RKO (cell line): ENCODE measurements at places on chromosomes 7 and 10.

DNA sequence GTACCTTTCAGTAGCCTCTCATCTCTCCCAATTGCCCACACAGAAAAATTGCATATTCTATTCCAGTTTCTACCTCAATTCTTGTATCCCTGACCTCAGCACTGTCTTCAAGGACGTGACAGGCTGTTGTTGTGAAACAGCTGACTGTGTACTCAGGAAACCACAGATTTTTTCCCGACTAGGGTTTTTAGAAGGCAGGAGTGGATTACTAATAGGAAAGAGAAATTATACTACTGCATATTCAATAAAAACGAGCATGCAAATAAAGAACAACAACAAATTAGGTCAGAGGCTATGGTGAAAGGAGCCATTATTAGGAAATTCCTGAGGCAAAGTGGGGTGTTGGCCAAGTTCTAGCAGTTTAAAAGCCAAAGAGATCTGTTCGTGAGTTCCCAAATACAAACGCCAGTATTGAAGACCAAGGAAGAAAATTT is 93.4 kb downstream of the DOCK4 start:
- no peak for DNase-seq

DNA sequence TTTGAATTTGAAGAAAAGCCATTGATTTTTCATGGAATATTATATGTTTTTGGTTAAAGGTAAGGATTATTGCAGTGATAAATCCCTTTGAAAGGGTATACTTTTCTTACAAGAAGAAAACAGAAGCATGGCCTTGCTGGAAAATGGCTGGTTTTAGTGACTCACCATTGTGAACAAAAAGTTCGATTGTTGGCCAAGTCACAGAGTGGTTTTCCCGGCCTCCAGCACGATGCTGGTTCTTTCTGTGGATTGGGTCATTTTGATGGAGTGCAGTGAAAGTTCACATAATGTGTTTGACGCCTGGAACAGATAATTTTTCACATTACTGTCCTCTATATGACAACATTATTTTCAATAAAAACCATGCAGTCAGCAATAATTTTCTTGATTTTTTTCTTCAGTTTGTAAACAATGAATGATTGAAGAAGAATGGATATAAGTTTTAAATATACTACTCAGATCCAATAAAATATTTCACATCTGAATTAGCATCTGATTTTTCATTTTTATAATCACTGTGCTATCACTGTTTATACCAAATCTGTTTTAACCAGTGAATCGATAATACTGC is 60.9 kb downstream of the RBM20 start:
- no peak for DNase-seq

- peak; percentile 38 for DNase-seq
These were observed at the start of gene SUN1 for GRCh38 chr7:832167-832967. Gene SUN1, plus strand, starts transcription at chr7:832476. Its CDS starts 49 bp downstream, at chr7:832525.

GRCh38 chr10:124949543-124949942 is 7.6 kb downstream of the ZRANB1 start:
- DNase-seq = no peak

DNA sequence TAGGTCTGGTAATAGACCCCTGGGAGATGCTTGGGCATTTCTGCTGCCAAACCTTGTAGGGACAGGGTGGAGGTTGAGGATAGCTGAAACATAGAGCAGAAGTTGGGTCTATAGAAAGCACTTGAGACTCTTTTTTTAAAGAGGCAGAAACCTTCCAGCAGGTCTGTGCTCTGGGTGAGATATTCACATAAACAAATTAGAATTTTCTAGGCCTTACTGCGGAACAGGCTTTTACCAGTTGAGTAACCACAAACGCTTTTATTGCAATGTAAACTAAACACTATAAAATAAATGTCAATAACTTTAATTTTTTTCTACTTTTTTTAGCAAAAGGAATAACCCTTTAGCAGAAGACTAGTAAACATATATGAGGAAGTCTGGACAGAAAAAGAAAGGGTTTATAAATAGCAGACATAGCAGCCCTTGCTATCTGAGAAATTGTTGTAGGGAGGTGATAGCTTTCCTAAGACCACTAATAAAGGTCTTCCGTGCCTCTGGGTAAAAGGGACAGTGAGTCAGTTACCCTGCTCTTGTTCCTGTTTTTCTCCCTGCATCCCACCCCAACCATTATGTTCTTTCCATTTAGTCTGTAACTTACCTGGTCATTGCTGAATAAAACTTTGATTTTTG is 38.7 kb downstream of the CACNB2 start:
- no peak for DNase-seq

GRCh38 chr10:131560166-131560565 is 248.6 kb upstream of the TCERG1L start:
- DNase-seq = no peak

DNA sequence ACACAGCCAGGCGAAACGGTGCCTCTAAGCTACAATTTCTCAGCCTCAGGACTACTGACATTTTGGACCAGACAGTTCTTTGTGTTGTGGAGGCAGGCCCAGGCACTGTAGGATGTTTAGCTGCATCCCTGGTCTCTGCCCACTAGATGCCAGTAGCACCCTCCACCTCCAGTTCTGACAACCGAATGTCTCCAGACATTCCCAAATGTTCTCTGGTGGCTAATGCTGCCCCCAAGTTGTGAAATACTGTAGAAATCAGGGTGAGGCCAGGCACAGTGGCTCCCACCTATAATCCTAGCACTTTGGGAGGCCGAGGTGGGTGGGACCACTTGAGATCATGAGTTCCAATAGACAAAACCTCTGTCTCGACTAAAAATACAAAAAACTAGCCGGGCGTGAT is 18.2 kb downstream of the HNRNPF start:
- peak; percentile 85 for DNase-seq

DNA sequence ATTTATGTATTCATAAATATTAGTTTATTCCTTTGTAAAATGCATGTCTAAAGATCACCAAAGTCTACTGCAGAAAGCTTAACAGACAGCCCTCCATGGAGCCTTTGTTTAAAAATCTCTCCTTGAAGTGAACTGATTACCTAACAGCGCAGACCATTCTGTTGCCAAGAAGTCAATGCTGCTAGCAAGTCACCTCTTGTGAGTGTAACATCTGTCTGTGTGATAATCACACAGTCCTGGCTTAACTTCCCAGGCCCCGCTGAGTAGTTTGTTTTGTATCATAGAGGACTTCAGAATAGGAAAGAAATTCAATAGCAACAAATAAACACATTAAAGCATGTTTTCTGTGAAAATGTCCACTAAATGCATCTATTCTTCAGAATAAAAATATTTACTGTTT is 435.3 kb upstream of the IGFBP3 start:
- no peak for DNase-seq

DNA sequence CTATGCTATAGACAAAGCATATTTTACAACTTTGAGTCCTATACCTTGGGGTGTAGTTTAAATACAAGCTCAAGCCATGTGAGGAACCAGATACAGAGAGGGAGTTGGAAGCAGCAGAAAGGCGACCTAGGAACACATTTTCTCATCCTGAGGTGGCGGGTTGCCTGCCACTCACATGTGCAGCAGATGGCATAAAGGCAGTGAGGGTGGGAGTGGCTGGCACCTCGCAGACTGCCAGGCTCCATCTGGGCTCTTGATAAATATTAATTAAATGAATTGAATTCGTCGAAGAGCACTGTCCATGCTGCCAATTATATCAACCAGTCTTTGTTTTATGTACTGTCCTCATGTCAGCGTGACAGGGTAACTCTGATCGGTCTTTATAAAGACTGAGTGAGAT is 79.0 kb upstream of the SEMA3C start:
- no peak for DNase-seq

- DNase-seq = no peak
These were observed 183.1 kb upstream of the HDAC9 start for GRCh38 chr7:18312482-18312881.

DNA sequence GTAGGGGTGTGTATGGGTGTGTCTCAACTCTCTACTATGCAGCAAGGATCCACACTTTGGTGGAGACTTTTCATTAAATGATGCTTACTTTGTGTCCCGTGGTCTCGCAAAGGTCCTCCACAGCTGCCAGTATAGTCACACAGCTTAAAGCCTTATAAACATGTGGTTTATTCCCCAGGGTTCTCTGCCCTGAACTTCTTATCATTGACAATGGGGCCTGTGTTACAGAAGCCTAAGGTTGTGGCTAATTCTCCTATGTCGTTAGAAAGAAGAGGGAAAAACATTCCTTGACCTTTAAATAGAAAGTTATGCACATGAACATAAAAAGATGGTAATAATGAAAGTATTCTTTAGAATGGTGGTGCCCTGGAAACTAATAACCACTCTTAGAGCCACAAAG is 201.4 kb downstream of the INHBA start:
- DNase-seq = no peak

GRCh38 chr7:116041615-116042014 is 11.1 kb upstream of the TFEC start:
- DNase-seq = no peak

GRCh38 chr7:69772718-69773436 is 174.6 kb downstream of the AUTS2 start:
- no peak for DNase-seq

GRCh38 chr7:27921081-27921836 is 181.3 kb downstream of the TAX1BP1 start:
- DNase-seq = peak; percentile 76

- DNase-seq = no peak
These were observed 55.7 kb upstream of the HABP2 start for GRCh38 chr10:113497198-113497597.

DNA sequence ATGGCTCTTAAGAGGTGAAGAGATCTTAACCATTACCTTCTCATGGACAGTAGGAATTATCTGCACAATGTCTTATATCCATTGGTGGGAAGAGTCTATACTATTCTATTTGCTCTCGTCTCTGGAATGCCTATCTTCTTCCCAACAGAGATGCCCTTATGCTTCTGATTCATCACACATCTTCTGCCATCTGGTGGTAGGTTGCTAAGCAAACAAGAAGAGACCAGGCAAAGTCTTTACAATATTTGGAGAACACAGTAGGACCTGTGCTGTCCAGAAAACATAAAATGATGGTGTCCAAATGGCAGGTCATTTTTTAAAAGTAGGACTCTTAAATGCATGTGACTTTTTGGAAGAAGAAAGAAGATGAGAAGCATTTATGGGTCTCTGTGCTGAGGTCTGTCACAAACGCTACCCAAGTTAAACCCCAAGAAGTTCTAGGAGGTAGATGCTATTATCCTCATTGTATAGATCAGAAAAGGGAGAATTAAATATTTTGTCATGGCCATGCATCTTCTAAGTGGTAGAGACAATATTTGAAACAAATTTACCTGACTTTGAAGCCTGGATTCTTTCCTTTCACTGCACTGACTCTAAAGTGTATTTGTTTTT is 67.8 kb upstream of the NXPH1 start:
- DNase-seq = peak; percentile 67

DNA sequence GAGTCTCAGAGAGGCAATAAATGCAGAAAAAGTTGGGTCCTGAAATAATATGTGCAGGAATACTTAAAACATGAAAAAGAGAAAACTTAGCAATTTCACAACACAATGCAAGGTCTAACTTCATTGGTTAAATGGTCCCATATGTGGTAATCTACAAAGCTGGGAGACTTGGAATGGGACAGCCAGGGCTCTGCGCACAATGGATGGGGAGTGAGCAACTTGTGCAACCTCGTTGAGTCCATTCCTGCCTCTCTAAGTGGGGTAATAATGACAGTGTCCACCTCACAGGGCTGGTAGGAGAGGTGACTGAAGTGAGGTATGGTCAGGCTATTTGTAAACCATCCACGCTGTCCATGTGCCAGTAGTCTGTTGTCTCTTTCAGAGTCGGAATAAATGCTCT is 11.8 kb upstream of the EMX2 start:
- no peak for DNase-seq

GRCh38 chr10:42680267-42680666 is 41.9 kb upstream of the ZNF33B start:
- DNase-seq = no peak

- no peak for DNase-seq
These were observed 92.1 kb upstream of the STRIP2 start for GRCh38 chr7:129341816-129342806.

- DNase-seq = peak; percentile 54
These were observed 663 bp downstream of the HERPUD2 start for GRCh38 chr7:35694161-35694783.

DNA sequence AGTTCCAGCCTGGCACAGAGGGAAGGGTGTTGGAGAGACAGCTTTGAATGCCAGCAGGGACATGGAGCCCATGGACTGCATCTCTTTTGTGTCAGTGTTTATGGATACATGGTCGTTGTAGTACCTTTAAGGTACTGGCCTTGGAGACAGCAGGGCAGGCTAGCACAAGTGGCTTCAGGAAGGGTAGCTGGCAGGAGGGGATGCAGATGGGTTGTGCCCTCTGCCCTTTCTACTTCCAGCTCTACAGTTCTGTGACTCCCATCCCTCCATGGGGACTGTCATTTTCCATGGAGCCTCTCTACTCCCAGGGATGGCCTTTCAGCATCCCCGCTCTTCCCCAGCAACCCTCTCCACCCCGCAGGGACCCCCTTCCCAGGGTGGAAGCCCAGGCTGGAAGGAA is 25.1 kb downstream of the POLL start:
- DNase-seq = no peak

DNA sequence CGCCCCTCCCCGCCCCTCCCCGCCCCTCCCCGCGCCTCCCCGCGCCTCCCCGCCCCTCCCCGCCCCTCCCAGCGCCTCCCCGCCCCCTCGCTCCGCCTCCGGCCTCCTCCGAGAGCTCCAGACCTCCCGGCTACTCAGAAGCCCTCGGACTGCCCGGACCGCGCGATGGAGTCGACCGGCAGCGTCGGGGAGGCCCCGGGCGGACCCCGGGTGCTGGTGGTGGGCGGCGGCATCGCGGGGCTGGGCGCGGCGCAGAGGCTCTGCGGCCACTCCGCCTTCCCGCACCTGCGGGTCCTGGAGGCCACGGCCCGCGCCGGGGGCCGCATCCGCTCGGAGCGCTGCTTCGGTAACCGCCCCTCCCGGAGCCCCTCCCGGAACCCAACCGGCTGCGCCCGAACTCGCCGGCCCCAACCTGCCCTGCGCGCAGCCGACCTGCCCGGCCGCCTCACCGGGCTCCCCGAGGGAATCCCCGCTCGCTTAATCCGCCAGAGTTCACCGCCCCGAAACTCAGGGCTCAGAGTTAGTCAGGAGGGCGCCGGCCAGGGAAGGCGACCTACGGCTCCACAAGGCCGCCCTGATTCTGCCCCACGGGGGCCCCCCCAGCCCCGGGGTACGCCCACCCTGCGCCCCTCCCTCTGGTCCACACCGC is at the start of gene PAOX:
TSS of gene PAOX (plus strand) at position 111 of the 649 bp plus-strand sequence. CDS start at position 166, 55 bp downstream.
- peak; percentile 47 for DNase-seq

GRCh38 chr7:140646931-140647647 is 6.5 kb upstream of the DENND2A start:
- DNase-seq = peak; percentile 66

GRCh38 chr10:114953047-114953446 is 15.1 kb downstream of the TRUB1 start:
- no peak for DNase-seq

- no peak for DNase-seq
These were observed 181.1 kb downstream of the TNS3 start for GRCh38 chr7:47400741-47401206.

DNA sequence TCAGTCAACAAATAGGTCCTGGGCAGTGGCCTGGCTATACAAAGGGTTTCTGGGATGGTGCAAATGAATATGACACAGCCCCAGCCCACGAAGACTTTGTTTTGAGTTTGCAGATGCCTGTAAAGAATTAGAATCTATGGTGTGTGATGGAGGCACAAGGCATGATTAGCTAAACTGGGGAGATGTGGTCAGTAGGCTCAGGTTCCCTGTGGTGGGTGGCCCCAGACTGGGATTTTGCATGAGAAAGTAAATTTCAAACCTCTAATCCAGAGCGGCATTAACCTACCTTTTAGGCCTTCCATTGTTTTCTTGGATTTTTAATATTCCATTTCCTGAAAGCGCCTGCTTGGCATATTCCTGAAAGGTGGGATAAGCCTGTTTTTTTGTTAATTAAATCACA is 6.4 kb upstream of the CPA5 start:
- DNase-seq = no peak
